ENCODE measurements at places on chromosomes 3 and 15.

- peak; percentile 46 for DNase-seq
Measured at GRCh38 chr3:150407808-150408220, 284 bp upstream of the TSC22D2 start.

- no peak for DNase-seq
Measured at GRCh38 chr15:55381595-55381994, 26.6 kb downstream of the CCPG1 start.

- no peak for DNase-seq
Measured at GRCh38 chr15:84762840-84763572, 14.6 kb downstream of the ZNF592 start.

GRCh38 chr15:41231422-41232226 lies 556 bp downstream of the CHP1 start:
- DNase-seq: no peak

DNA sequence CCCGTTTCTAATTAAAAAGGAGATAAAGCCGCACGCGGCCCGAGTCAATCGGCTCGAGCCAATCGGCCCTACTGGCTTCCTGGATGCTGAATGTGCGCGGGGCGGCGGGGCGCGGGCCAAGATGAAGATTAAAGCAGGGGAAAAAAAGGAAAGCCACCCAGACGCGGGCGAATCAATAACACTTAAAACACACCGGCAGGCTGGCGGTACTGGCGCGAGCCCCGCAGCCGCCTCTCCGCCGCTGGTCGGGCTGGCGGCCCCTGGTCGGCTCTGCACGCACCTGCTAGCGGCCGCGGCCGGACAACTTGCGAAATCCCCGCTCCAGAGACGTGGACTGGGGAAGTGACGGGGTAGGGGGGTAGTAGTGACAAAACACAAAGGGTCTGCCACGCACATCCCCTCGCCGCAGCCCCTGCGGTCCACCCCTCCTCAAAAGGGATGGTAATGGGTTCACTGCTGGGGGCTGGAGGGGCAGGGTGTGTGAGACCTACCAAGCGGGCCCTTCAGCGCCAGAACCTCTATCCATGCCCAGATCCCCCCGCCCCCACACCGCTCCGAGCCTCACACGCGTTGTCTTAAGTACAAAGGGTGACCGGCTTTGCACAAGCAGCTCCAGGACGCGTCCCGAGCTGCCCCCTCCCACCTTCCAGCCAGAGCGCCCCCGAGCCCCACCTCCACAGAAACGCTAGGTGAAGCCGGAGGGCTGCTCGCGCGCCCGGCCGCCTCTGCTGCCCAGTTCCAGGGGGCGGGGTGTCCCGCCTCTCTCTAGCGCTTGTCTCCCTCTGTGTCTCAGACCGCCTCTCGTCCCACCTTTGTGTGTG lies 1.4 kb downstream of the WNT7A start:
- DNase-seq: no peak

- DNase-seq: no peak
Measured at GRCh38 chr3:129773691-129774663, 119.5 kb downstream of the TMCC1 start.

DNA sequence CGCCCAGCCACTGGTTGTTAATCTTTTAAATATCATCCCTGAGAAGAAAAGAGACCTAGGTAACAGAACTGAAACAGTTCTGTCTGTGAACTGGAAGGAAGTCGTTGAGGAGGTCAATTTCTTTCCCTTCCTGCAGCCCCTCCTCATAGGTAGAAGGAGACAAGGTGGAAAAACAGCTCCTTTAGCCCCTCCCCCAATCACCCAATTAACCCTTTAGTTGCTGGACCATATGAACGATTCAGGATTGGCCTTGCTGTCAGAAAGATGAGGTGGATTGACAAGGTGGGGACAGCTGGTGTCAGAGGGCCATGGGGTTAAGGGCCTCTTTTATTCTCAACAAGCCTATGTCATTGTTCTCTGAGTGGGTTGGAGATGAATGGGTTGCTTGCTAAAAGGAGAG lies 36.0 kb upstream of the ZNF445 start:
- no peak for DNase-seq

DNA sequence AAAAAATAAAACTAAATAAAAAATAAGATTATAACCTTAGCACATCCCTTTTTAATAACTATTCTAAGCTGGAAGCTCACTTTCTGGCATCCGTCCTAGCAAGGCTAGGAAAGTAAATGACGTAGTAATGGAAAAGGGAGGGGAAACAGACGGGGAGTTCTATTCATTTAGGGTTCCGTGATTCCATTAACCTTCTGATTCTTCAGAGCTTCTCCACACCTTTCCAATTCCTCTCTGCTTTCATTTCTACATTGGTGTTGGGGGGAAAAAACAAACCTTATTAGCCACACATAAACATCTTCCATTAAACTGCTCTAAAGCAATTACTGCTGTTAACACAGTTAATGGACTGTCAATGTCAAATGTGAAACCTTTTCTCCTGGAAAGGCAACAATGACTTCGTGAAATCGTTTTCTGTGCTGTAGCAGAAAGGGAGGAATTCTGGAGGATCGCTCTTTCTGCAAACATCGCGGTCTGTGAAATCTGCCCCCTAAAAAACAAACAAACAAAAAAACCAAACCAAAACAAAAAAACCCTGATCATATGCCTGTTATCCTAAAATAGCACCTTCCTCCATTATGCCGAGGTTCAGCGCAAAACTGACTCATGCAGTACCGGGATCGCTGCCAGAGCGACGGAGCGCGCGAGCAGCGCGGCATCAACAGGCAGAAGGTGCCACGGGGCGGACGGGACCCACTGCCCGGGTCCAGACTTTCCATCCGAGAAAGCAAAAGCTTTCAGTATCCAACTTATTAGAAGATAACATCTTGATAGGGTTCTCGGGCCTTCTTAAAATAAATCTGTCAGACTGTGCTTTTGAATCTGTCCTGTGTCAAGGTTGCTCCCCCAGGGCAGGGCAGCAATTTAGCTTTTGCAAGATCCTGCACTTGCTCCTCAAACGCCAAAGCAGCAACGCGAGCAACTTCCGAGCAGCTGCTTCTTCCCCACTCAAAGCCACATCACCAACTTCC lies 156.2 kb downstream of the FGF12 start:
- DNase-seq: peak; percentile 11

DNA sequence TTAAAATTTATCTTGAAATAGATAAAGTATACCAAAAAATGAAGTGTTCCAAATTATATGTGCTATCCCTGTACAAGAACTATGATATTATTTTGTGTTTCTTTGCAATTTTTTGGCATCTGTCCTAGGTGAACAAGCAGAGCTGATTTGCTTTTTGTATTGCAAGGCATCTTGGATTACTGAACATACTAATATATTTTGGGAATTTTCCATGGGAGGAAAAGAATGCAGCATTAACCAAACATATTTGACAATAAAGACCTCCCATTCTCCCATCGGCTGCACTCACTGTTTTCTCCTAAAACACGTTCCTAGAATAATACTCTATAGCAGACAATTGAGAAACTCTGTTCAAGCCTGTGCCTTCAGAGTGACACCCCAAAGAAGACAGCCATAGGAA lies 265.1 kb upstream of the ALCAM start:
- no peak for DNase-seq

DNA sequence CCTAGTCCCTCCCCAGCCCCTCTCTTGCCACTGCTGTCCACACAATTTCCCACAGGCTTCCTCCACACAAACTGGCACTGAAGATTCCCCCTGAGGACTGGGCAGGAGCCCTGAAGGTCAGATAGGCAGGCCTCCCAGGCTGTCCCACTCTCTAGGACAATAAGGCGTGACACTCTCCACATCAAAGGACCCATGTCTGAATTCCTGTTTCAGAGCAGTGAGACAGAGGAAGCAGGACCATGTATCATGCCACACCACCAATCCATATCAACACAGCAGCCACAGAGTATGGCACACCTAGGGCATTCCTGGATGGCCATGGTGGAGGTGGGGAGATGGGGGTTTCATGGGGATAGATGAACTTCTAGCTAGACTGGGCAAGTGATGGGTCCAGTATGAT lies 13.8 kb upstream of the CCR1 start:
- no peak for DNase-seq

- no peak for DNase-seq
Measured at GRCh38 chr3:117483839-117484238, 774.3 kb downstream of the TUSC7 start.

- DNase-seq: no peak
Measured at GRCh38 chr15:65942436-65942835, 73.1 kb downstream of the RAB11A start.

DNA sequence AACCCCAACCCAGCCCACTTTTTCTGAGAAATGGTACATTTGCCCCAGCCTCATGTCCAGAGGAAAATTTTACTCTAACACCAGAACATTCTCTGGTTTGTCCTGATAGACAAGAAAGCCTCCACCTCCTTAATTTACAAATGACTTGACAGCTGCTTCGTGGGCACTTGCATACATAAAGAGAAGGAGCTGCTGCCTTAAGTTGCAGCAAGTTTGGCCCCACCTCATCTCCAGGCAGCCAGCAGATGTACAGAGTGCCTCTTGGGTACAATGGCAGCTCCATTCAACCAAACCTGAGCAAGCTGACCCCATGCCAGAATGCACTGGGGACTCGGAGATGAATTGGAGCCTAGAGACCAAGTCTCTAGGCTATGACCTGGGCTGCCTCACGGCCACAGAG lies 6.2 kb upstream of the H1-8 start:
- no peak for DNase-seq

DNA sequence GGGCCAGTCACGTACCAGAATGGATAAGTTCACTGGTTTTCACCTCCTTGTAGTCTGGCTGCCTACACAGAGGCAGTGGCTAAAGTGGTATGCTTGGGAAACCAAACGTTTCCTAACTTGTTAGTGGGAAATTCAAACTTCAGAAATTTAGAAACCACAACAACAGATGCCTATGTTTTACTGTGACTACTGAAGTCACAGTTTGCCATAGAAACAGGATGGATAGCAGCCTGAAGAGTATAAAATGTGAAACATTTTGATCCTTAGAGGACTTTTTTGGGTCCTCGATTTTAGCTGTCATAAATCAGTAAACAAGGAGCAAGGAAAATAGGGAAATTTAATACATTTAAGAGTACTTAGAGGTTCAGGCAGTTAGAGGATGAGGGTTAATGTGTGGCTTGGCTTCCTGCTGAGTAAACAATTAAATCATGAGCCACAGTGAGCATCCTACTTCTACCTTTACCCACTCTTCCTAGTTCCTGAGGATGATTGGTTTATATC lies 48.6 kb downstream of the CMSS1 start:
- DNase-seq: no peak

DNA sequence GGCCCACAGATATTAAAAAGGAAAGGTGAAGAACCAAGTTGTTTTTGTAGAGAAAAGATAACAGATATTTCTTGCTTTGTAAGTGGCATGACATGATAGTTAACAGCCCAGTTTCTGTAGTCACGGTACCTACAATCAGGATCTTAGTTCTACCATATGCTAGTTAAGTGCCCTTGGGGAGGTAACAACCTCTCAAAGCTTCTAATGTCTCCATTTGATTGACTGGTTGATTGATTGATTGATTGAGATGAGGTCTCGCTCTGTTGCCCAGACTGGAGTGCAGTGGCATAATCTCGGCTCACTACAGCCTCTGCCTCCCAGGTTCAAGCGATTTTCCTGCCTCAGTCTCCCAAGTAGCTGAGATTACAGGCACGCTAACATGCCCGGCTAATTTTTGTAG lies 28.5 kb downstream of the SENP5 start:
- DNase-seq: no peak

- DNase-seq: no peak
Measured at GRCh38 chr3:13296662-13297061, 123.5 kb downstream of the NUP210 start.

DNA sequence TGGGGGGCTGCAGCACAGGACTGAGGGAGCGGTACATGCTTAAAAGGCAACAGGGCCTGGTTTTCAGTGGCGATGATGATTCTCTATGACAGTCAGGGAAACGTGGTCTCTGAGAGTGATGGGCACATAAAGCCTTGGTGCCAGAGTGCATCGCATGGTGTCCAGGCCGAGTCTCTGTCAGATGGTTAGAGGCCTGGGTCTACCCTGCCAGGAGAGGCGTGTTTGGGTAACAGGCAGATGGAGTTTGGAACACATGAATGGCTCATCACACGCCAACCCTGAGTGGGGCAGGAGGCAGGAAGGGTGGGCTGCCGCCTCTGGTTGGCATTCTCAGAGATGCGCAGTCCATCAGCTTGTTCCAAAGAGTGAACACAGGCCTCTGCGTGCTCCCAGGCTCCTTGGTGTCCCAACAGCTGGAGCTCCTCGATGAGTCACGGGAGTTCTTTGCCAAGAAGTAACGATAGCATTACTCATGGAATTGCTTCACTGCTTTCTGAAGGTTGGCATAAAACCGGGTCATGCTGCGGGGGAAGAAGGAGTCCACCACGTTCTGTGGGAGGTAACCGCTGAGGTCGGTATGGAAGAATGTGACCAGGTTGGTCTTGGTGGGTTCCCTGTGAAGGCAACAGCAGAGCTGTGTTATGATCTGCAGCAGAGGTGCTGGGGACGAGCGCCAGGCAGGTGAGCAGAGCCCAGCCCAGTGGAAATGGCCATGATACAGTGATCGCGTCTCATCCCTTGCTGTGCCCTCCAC lies 11.0 kb downstream of the STARD5 start:
- DNase-seq: no peak

- no peak for DNase-seq
Measured at GRCh38 chr3:190088890-190089289, 31.8 kb downstream of the P3H2 start.

DNA sequence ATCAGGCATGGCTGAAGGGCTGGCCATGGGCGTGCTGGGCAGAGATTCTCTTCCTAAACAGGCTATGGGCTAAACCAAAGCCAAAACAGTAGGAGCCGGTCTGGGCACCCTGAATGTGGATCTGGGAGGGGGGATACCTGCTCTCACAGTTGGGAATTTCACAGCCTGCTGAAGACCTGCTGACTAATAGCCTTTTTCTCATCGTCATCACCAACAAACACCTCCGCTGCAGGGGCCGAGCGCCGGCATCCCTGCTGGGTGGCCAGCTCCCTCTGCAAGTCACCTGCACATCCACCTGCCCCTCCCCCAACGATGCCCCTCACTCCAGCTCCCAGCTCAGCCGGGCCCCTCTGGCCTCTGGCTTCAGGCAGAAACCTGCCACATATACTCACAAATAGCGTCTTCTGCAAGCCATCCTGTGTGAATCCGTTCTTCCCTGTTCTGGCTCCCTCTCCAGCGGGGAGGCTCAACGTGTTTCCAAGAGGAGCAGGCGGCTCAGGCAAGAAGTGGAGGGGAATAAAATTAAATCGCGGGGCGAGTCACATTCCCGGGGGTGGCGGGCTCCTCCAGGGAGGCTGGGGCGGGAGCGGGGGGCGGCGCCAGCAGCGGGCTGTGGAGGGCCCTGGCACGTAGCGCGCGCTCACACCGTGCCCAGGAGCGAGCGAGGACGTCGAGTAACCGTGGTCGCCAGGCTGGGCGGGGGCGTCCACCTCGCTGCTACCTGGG lies 466 bp downstream of the IQSEC1 start:
- peak; percentile 39 for DNase-seq

Measured in NCI-H1930 (cell line).